ENCODE measurements at places on chromosomes 7 and 10. TPM values are rescaled to one million over a fixed set of nuclear protein-coding genes. Genes with fewer than 3 reads are reported as not detected.

ICA1 gene
- total RNA-seq: 6.2 TPM

- H3K27me3 ChIP-seq: no peaks in the 10 kb centered on the region
- no peak overlapping the region for H3K27ac ChIP-seq
- DNase-seq: no peak
- H3K4me3 ChIP-seq: no peak overlapping the region
These were observed 240.9 kb upstream of the IMMP2L start for GRCh38 chr7:111803015-111803758.

DNA sequence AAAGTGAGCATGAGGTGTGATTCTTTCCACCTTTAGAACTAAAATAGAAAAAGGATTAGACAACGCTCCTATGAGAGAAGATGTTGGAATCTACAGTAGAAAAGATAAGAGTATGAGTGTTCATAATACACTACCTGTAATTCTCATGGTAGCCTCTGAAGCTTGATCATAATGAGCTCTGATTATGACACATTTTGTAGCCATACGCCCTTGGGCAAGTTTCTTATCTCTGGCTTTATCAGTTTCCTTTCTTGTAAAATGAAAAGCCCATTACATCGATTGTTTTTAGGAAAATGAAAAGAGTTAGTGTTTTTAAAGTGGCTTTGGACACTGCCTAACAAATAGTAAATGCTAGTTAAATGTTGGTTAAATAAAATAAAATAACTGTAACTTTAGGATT is 22.4 kb upstream of the PRSS58 start:
- no peaks in the 10 kb centered on the region for H3K4me1 ChIP-seq
- no peaks in the 10 kb centered on the region for H3K27me3 ChIP-seq
- no peak for DNase-seq
- no peak overlapping the region for H3K4me3 ChIP-seq
- no peaks in the 10 kb centered on the region for H3K36me3 ChIP-seq
- no peak overlapping the region for H3K27ac ChIP-seq

- no peak for DNase-seq
- no peaks in the 10 kb centered on the region for H3K4me1 ChIP-seq
- H3K4me3 ChIP-seq: no peak overlapping the region
- H3K27me3 ChIP-seq: no peaks in the 10 kb centered on the region
- no peaks in the 10 kb centered on the region for H3K36me3 ChIP-seq
- H3K27ac ChIP-seq: peak overlapping the region; percentile 33
These were observed 205.3 kb upstream of the ZNF32 start for GRCh38 chr10:43854007-43854406.

GRCh38 chr7:96300986-96301385 is 20.9 kb downstream of the SLC25A13 start:
- H3K4me3 ChIP-seq: no peak overlapping the region
- H3K27me3 ChIP-seq: no peaks in the 10 kb centered on the region
- no peak for DNase-seq
- no peaks in the 10 kb centered on the region for H3K36me3 ChIP-seq
- H3K27ac ChIP-seq: no peak overlapping the region

Data from gastrocnemius medialis (tissue), 4 donors.